ENCODE measurements at places on chromosomes 1 and 21. TPM values are rescaled to one million over a fixed set of nuclear protein-coding genes. Genes with fewer than 3 reads are reported as not detected.

- DNase-seq, result no peak
Observed at GRCh38 chr1:173869021-173869359, 810 bp downstream of the ZBTB37 start.

- no peak for DNase-seq
Observed at GRCh38 chr1:39639305-39640130, at the start of gene HEYL. Gene HEYL (minus strand): TSS chr1:39639643. CDS start chr1:39639625, 18 bp downstream.

DNA sequence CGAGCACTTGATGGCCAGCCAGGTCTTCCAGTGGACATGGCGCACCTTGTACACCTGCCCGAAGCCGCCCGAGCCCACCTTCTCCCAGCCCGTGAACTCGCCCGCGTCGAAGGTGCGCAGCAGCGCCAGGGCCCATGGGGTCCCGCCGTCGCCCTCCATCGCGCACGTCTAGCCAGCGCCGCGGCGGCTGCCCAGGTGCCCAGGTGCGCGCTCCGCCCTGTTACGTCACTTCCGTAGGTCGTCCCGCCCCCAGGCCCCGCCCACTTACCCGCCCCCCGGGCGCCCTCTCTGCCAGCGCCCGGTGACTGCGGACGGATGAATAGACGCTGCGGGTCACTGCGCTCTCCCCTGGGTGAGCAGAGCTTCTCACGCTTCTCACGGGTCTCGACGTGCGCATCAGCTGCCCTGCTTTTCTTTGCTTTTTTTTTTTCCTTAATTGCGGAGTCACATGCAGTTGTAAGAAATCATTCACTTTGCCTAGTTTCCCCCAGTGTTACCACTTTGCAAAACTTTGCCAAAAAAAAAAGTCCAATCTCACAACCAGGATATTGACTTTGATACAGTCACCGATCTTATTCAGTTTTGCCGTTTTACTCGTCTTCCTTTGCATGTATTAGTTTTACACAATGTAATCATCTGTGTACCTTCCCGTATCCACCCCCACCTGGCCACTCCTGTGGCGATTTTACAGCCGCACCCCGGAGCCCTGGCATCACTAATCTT lies at the start of gene RIPK4:
Gene RIPK4 (minus strand): TSS at position 170 of the 723 bp plus-strand sequence. CDS start 11 bp downstream, at position 159.
- peak; percentile 97 for DNase-seq

DNA sequence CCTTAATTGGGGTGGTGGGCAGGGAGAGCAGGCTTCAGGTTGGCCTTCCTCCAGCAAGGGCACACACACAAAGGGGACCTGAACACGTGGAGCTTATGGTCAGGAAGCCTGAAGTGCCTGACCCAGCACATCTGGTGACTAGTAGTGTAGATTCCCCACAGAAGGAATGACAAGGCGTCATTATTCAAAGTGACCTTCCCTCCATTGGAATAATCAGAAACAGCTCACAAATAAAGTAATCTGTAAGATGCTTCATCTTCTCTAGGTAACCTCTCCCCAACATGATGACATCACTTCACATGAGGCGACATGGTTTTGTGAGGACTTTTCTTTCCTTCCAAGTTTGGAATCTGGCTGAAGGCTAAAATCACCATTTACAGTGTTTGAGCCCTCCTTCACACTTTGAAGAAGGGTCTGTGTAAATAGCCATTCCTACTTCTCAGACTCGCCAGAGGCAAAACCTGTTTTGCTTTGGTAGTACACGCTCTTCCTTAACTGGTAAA lies 32.8 kb upstream of the ERG start:
- DNase-seq, result no peak

DNA sequence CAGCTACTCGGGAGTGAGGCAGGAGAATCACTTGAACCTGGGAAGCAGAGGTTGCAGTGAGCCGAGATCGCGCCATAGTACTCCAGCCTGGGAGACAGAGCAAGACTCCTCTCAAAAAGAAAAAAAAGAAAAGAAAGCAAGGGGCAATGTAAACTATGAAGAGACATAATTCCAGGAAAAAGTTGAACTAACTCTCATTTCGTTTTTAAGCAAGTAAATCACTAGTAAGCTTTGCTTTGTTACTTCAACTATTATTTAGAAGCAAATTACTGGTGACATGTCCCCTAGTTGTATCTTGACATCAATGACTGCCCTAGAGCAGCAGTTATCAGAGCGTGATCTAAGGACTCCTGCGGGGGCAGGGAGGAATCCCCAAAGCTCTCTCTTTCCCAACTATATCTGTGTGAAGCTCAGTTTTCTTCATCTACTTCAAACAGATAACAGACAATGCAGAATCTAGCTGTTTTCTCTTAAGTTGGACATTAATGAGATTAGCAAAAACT lies 18.7 kb downstream of the CLSTN1 start:
- DNase-seq, result no peak

- DNase-seq, result no peak
Observed at GRCh38 chr1:27666791-27667254, 5.2 kb downstream of the IFI6 start.

- DNase-seq, result no peak
Observed at GRCh38 chr21:29896884-29897283, 42.9 kb downstream of the GRIK1 start.

DNA sequence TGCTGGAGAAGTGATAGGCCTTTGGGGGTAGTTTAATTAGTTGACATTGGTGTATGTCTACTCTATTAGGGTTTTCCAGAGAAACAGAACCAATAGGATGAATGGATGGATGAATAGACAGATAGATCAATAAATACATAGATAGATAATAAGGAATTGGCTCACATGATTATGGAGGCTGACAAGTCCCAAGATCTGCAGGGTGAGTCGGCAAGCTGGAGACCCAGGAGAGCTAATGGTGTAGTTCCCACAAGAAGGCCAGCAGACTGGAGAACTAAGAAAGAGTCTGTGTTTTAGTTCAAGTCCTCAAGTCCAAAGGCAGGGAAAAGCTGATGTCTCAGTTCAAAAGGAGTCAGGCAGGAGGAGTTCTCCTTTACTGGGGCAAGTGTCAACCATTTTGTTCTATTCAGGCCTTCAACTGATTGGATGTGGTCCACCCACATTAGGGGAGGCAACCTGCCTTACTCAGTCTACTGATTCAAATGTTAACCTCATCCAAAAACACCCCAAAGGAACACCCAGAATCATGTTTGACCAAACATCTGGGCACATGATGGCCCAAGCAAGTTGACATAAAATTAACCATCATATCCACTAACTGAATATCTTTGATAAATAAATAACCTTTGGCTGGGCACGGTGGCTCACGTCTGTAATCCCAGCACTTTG lies 4.5 kb upstream of the SDE2 start:
- DNase-seq, result no peak

DNA sequence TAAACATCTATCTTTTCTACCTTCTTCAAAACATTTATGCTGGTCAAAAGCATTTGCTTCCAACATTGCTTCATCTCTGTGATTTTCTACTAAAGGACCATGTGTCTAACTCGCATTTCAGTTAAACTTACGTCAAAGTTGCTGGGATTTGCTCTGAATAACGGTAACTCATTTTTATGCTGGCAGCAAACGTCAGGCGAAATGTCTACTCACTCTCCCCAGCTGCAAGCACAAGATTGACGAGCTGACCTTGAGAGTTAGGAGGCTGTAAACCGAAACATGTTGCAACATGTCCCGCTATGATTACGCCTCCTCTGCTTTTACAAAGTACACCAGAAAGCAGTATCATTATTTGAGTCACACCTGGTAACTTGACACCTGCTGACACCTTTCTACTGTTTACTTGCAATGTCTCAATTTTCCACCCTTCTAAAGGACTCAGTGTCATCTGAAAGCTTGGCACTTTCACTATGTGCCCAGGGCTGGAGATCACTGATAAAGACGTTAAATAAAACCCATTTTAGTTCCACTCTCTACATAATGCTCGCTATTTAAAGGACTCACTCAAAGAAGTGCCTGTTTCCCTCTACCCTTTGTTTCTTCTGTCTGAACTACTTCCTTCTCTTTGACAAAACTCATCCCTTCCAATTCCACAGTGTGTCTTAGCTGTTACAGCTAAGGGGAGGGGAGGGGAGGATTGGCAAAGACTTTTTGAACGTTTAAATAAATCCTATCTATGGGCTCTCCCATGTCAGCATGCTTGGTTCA lies 111.9 kb downstream of the PTPN14 start:
- peak; percentile 81 for DNase-seq

- DNase-seq, result no peak
Observed at GRCh38 chr1:83318366-83318765, 680.6 kb downstream of the TTLL7 start.

The PLA2G2D gene
- not detected for total RNA-seq

The SCCPDH gene
- 50.8 TPM for total RNA-seq

The FAM72D gene
- 10.7 TPM for total RNA-seq

The YBEY gene
- total RNA-seq, result 38.2 TPM
